ACHN (cell line): ENCODE measurements at places on chromosomes 4 and X.
A peak's percentile ranks its signal among the peaks of the same experiment; 100 is the strongest.

- no peak for DNase-seq
Observed at GRCh38 chr4:109972786-109973528, 60.3 kb downstream of the EGF start.

- no peak for DNase-seq
Observed at GRCh38 chr4:183469285-183469684, 24.8 kb downstream of the CDKN2AIP start.

DNA sequence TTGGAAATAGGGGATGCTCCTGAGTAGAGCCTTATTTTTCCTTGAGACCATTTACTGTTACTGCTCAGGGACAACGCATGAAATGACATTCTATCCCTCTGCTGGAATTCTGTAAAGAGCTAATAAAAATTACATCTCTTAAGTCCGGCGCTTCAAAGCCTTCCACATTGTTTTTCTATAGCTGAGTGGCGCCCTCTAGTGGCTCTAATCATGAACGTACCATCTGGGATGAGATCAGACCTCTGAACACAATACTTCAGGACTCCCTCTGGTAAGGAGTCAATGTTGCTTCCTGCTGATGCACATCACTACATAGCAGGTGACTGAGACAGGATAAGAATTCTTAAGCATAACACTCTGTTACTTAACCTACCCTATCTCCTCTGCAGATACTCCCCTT is 6.0 kb downstream of the HMGN5 start:
- peak; percentile 42 for DNase-seq

DNA sequence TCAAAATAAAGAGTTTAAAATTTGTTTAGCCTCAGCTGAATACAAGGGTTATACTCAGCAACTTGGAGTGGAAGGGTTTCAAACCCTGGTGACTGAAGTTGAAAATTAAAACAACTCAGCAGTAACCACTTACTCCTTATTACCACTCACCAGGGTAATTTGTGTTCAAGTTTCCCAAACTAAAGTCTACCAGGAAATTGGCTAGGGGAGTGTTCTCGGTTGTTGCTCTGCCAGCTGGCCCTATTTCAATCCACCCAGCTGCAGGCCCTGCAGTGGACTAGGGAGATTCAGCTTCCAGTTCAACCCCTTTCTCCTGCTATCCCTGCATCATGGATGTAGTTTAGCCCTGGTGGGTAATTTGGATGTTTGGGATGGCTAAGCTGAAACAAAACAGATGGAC is 37.8 kb upstream of the EXOC1L start:
- DNase-seq = no peak

DNA sequence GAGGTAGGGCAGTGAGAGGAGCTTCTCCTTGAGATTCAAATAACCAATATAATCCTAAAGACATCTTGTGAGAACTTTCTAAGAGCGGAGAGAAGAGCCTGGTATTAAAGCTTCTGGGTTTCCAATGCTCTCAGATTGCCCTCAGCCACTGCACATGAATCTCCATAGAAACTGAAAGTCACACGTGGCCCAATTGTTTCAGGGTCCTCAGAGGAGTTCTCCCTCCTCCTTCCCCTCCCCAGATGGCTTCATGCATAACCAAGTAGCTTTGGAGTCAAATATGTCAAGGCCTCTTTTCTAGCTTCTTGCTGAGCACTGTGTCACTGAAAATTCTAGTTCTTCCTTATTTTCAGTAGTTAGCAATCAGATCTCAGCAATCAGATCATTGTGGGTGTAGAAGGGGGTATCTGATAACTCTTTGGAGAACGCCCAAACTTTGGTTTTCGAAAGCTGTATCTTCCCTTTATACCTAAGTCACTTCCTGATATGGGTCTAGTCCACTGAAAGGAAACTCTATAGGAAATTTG is 2.2 kb downstream of the BTK start:
- no peak for DNase-seq

- peak; percentile 53 for DNase-seq
Observed at GRCh38 chrX:119698845-119699244, 5.9 kb upstream of the SEPTIN6 start.

DNA sequence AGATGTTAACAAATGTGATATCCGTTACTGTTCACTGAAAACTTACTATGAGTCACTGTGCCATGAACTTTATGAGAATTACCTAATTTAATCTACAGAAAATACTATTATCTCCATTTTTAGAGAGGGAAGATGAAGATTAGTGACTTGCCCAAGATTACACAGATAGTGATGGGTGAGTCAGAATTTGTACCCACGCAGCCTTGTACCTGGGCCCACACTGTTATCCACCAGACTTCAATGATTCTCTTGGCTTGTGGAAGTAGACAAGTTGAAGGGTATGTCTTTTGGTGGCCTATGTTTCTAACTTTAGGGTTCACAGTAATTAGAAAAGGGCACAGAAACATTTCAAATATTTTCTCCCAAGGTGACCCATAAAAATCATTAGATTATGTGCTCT is 472.5 kb upstream of the NR3C2 start:
- no peak for DNase-seq

- no peak for DNase-seq
Observed at GRCh38 chr4:92994727-92995126, 691.0 kb downstream of the GRID2 start.

- no peak for DNase-seq
Observed at GRCh38 chr4:37441231-37442061, 196.9 kb downstream of the NWD2 start.

DNA sequence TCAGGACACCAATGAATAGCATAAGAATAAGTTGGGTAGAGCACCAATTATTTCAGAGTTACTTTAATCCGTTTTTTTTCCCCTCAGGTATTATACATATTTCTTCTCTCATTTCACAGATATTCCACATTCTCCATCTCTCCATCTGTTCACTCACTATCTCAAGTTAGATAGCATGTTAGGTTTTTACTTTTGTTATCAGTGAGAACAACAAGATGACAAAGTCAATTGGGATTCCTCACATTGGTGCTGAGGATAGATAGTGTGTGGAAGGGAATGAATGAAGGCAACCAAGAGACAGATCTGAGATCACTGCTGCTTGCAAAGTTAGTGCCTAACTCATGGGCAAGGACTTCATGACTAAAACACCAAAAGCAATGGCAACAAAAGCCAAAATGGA is 112.0 kb upstream of the ETNPPL start:
- DNase-seq = no peak

DNA sequence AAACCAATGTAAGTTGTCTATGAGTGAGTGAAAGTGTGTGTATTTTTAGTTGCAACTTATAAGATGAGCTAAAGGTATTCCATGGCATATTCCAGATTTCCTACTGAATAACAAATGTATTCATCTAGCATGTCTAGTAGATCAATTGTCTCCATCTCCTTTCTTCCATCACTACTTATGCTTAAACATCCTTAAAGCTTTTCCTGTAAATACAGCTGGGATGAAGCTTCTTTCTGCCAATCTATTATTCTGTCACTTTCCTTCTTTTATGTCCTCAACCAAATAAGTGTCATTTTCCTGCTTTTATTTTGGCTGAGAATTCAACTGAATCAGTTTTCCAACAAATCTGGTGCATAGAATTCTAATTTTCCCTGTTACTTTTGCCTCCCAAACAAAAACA is 136.3 kb downstream of the COL25A1 start:
- no peak for DNase-seq

GRCh38 chrX:150324919-150325318 is 38.2 kb upstream of the MAMLD1 start:
- no peak for DNase-seq

DNA sequence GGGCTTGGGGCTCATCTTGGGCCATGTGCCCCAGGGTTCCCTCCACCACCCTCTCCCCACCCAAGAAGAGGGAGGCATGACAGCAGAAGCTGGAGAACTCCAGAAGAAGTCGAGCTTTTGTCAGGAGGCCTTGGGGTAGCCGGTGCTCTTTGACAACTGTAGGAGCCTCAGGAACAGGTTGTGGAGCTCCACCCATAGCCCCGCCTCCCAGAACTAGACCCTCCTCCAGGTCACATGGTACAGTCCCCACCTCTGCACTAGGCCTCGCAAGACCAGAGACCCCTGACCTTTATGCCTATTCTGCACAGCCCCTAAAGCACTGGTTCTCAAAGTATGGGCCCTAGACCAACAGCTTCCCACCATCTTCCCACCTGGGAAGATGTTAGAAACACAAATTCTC is 8.0 kb upstream of the MORC4 start:
- DNase-seq = no peak

DNA sequence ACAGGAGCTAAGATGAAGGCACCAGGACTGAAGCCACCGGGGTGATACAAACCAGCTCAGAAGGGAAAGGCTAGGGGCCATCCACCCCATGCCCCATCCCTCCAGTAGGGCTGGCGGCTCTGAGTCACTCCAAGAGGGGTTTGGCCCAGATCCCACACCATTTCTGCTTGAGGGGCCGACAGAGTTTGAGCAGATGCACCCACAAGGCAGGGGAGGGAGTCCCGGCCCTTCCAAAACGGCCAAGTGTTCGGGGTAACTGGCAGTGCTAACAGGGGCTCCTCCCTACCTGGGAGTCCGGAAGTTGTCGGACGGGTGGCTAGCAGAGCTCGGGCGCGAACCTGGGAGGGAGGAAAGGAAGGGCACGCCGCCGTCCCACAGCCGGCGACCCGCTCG is 412 bp downstream of the SLC10A3 start:
- peak; percentile 26 for DNase-seq

- no peak for DNase-seq
Observed at GRCh38 chr4:20265726-20266125, 14.0 kb downstream of the SLIT2 start.

- no peak for DNase-seq
Observed at GRCh38 chr4:41366911-41367517, 110.3 kb downstream of the UCHL1 start.

DNA sequence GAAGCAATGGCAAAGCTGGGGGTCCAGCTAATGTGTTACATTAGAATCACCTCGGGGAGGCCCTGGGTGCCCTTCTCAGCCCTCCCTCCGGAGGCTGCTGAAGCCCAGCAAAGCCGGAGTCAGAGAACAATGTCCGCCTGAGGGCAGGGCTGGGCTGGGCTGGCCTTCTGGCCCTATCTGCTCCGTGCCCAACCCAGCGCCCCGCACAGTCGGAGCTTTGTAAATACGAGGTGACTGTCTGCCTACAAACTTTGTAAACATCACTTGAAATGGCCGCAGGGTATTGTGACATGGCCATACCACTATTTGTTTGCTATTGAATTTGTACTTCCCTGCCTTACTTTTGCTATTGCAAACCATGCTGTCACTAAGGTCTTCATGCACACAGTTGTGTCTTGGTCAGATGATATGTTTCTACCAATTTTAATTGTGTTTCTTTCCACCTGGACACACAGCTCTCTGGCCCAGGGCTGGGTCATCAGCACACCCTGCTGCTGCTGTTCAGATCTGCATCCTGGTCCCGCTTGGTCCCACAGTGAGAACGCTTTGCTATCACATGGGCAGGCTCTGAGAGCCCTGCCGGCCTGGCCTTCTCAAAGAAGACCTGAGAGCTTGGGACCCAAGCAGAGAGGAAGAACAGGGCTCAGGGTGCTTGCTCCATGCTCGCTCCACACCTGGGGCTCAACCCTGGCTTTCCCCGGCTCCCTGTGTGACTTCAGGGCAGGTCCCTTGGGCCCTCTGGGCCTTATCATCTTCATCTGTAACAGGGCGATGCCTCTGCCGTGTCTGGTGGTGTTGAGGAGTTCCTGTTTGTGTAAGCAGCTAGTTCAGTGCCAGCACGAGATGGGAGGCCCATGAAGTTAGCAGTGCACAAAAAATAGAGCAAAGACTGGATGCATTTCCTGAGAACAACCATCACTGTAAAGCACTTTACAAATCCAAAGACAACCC is 2.3 kb downstream of the S100P start:
- DNase-seq = no peak

GRCh38 chrX:66002824-66003680 is 36.8 kb downstream of the VSIG4 start:
- DNase-seq = no peak

GRCh38 chrX:53362449-53362848 is 60.0 kb downstream of the SMC1A start:
- no peak for DNase-seq

- no peak for DNase-seq
Observed at GRCh38 chr4:156252358-156252921, 298.8 kb upstream of the CTSO start.

DNA sequence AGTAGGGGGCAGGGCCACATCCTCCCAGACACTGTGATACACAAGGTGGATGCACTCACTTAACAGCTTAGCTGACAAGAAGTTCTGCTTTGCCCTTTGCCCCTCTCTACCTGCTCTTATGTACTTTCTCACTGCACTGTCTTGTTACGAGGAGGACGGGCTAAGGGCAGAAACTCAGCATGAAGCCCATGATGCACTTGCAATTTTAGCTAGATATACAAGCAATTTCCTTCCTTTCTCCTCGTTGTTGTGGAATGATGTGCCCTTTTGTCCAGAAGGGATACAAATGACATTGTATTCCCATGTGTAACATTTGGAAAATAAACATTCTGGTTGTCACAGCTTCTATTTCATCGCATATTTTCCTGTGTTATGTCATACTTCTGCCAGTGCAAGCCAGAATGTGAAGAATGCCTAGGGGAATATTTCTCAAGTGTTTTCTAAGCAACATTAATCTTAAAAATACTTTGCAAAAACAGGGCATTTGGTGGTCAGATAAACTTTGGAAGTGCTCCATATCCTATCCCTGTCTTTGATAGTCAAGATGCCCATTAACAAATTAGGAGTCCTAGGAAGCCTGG is 47.2 kb downstream of the MAOA start:
- no peak for DNase-seq
